ENCODE measurements at places on chromosomes 4 and X.

DNA sequence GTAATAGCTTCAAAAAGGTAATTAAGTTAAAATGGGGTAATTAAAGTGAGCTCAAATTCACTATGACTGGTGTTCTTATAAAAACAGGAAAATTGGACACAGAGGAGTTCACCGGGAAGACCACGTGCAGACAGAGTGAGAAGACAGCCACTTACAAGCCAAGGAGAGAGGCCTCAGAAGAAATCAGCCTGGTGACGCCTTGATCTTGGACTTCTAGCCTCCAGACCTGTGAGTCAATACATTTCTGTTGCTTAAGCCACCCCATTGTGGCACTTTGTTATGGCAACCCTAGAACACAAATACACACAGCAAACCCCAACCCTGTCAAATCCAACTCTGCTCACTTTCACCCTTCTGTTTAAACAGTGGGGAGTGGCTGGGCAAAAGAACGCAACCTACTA is 4.1 kb upstream of the CD38 start:
- no peak for DNase-seq

GRCh38 chrX:153880440-153880815 is 5.5 kb downstream of the L1CAM start:
- no peak for DNase-seq

GRCh38 chrX:11064851-11065600 is 46.1 kb upstream of the HCCS start:
- DNase-seq: peak; percentile 72

GRCh38 chrX:150362599-150363481 is at the start of gene MAMLD1:
TSS of gene MAMLD1 (plus strand) at chrX:150363317. CDS start at chrX:150445517, 82,200 bp downstream.
- peak; percentile 81 for DNase-seq

DNA sequence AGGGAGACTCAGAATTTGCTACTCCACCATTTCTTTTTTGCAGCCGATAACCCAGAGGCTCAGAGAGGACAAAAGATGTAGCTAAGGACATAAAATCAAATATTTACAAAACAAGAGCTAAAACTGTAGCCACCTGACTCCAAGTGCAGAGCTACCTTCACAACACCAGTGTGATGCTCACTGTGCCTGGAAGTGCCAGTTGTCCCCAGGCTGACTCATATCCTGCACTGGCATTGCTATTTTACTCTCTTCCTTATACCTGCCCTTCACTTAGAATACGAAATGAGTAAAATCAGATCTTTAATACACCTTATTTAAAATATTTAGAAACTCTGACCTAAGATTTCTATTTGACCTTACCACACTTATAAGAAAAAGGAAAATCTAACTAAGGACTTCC is 39.5 kb downstream of the SLC7A11 start:
- DNase-seq: no peak

DNA sequence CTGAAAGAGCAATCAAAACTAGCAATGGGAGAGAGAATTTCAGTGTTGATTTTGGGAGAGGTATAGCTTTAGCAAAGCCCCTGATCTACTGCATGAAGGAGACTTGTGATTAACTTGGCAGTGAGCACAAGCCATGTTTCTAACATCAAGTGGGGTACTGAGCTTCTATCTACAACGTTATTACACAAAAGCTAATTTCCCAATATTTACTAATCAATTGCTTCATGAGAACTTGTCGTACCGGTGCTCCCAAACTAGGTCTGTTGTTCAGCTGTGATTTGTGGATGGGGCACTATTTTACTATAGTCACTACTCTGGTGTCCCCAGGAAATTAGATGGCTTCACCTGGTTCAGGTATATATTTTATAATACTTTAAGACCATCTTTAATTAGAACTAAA is 16.2 kb downstream of the ANK2 start:
- no peak for DNase-seq

DNA sequence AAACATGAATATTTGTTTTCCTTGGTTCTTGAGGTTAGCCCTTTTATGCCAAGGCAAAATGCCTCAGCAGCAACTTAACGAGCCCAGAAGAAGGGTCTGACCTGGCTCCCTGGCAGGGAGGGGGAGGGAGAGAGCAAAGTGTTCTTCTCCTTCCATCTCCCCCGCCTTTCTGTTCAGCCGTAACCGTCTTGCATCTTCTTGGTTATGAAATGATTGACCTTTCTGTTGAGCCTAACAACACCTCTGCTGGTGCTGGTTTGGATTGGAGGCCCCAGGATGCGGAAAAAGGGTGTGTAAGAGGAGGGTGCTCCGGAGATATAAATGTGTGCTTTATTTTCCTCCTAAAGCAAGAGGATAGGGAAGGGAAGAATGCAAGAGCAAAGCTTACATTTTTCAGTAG is 44.7 kb downstream of the PTTG2 start:
- no peak for DNase-seq

- no peak for DNase-seq
These were observed 67.5 kb downstream of the MGST2 start for GRCh38 chr4:139732991-139733570.

Data from HCEC 1CT (cell line).